ENCODE measurements at places on chromosomes 6 and 20.

DNA sequence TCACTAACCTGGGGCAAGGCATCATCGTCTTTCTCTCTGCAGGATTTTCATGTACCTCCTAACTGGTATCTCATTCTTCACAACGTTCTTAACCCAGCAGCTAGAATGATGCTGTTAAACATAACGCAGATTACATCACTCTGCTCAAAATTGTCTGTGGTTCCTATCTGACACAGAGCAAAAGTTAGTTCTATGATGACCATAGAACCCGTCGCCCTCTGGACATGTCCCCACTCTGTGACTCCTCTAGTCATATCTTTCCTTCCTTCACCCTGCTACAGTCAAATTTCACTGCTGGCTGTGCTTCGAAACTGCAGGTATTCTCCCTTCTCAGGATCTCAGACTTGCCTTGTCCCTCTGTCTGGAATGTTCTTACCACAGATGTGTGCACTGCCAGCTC lies 87.4 kb upstream of the TPD52L1 start:
- H3K36me3 ChIP-seq = no peaks in the 10 kb centered on the region
- no peak for DNase-seq
- no peak overlapping the region for H3K27ac ChIP-seq
- no peak overlapping the region for H3K4me3 ChIP-seq
- H3K27me3 ChIP-seq = no peaks in the 10 kb centered on the region

DNA sequence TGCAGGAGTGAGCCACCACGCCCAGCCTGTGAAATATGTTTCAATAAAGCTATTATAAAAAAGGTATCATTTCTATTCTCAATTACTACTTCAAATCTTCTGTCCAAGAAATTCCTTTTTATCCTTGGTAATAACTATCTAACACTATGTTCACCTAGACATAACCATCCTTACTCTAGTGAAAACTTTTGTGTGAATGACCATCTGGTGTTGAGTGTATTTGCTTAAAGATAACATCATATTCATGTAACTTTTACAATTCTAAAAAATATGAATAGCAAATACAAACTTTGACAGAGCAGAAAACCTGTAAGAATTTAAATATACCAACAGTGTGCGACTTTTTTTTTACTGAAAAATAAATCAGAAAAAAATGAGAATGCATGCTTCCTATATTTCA lies 96.9 kb downstream of the MAP3K5 start:
- no peak for DNase-seq
- no peaks in the 10 kb centered on the region for H3K4me1 ChIP-seq
- H3K4me3 ChIP-seq = no peak overlapping the region
- no peaks in the 10 kb centered on the region for H3K27me3 ChIP-seq
- H3K27ac ChIP-seq = no peak overlapping the region

GRCh38 chr6:120383681-120384080 lies 950.6 kb downstream of the TBC1D32 start:
- no peaks in the 10 kb centered on the region for H3K36me3 ChIP-seq
- no peak overlapping the region for H3K4me3 ChIP-seq
- no peaks in the 10 kb centered on the region for H3K4me1 ChIP-seq
- H3K27ac ChIP-seq = no peak overlapping the region
- H3K27me3 ChIP-seq = no peaks in the 10 kb centered on the region
- DNase-seq = no peak

GRCh38 chr20:45347936-45348778 lies at the start of gene SDC4:
TSS of gene SDC4 (minus strand) at chr20:45348424. CDS start at chr20:45348384, 40 bp downstream.
- no peak for DNase-seq
- H3K27ac ChIP-seq = no peak within 1 kb of the TSS
- H3K27me3 ChIP-seq = no peaks in the 10 kb centered on the region
- peak within 1 kb of the TSS; percentile 65 for H3K4me3 ChIP-seq
- no peaks in the 10 kb centered on the region for H3K36me3 ChIP-seq
- peaks cover 16% of the 10 kb centered on the region for H3K4me1 ChIP-seq

GRCh38 chr6:164346631-164347030 lies 932.1 kb downstream of the QKI start:
- H3K36me3 ChIP-seq = no peaks in the 10 kb centered on the region
- H3K27ac ChIP-seq = no peak overlapping the region
- no peaks in the 10 kb centered on the region for H3K27me3 ChIP-seq
- H3K4me3 ChIP-seq = no peak overlapping the region
- DNase-seq = no peak

Measured in iPS DF 6.9 (cell line).